ENCODE measurements at places on chromosomes 1 and 21. TPM values are rescaled to one million over a fixed set of nuclear protein-coding genes. Genes with fewer than 3 reads are reported as not detected.
A peak's percentile ranks its signal among the peaks of the same experiment; 100 is the strongest.

Gene RLF
- total RNA-seq, result 20.4 TPM

Gene C8B
- total RNA-seq, result not detected

Gene NUP210L
- 0.08 TPM for total RNA-seq

DNA sequence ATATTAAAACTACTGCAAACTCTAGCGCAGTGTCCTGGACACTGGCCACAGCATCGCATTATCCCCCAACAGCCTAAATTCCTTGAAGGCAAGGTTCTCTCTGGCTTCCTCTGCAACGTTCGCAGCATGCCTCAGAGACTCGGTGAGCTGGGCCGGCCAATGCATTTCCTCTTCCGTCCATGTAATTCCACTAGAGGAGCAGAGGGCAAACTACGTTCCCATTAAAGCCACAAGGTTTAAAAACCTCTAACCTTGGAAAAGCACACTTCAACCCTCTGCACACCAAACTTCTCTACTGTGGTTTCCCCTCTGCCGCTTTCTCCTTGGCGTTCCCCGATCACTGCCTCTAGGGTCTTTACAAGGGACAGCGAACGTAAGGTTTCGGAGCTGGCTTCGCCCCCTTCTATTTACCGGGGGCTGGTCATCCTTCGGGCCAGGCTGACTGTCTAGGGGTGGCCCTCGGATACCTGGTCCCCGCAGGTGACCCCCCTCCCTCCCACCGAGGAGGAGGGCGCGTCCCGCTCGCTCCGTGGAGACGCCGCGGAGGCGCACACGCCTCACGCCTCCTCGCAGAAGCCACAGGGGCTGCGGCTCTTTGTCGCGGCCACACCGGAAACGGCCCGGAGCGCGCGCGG lies 456 bp upstream of the SMYD2 start:
- DNase-seq, result peak; percentile 44

- no peak for DNase-seq
Observed at GRCh38 chr21:33968995-33969348, 53.4 kb upstream of the ATP5PO start.

DNA sequence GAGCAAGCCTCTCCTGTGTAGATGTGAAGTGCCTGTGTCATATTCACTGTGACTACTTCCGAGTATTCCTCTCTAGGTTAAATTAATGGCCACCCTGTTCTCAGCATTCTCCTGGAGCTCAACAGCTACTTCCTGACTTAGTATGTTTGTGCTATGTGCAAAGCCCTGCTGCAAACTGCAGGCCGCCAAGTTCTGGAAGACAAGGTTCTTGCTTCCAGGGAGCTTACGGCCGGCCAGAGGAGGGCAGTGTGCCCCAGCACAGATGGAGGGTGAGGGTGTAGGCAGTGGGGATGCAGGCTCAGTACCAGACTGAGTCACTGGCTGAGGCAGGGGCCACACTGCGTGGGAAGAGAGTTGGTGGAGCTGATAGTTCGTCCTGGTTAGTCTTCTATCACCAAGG lies 43.2 kb downstream of the ELK4 start:
- DNase-seq, result no peak

DNA sequence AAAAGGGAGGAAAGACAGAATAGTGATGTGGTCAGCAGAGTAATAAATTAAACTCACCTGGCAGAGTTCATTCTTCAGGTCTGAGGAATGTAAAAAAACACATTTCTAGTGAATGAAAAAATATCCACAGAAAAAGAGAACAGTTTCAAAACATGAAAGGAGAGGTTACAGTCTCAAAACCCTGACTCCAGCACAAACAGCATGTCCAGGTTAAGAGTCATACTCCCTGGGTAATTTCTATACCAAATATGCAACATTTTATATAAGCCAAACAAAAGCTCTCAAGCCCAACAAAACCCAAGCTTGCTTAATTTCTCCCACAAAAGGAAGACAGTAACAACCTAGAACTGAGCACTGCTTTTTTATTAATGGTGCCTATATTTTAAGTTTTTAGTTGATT lies 173.0 kb downstream of the NTMT2 start:
- no peak for DNase-seq

GRCh38 chr1:84913555-84913892 lies 20.5 kb upstream of the LPAR3 start:
- no peak for DNase-seq

DNA sequence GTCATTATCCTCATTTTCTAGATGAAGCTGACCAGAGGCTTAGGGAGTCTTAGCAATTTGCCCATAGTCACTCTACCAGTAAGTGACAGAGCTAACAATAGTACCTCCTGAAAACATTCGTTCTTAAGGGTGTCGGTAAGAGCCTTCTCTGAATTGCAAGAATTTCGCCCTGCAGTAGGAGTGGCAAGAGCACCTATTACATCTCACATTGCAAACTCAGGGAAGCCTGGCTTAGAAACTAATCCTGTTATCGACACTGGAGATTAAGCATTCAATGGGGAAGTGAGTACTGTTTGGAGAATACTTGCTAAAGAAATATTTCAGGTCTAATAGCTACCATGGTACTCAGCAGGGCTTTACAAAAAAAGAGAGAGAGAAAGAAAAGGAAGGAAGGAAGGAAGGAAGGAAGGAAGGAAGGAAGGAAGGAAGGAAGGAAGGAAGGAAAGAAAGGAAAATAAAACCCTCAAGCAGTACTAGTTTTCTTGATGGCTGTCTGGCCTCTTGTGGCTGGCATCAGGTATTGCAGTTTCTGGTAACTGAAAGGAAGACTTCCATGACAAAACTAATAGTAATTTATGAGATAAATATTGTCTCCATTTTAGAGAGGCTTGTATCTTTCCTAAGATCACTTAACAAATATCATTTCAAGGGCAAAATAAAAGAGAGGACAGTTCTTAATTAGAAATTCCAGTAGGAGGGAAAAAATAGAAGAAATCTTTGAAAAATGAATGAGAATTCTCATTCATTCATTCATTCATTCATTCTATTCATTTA lies 10.4 kb downstream of the C1orf226 start:
- peak; percentile 33 for DNase-seq

DNA sequence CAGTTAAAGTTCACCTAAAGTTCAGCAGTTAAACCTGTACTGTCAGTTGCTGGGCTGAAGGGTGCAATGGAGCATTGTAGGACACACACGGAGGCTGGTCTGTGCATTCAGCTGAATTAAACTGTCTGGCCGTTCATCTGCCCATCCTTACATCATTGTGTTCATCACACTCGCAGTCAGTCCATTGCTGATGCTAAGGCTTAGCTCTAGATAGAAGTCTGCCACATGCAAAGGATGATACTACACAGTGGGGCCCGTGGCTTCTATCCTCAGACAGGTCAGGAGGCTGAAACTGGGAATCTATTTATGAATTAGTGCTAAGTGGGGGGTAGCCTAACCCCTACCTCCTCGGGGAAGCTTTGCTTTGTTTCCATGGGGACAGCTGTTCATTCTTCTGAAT lies 60.4 kb downstream of the CNIH3 start:
- DNase-seq, result no peak

DNA sequence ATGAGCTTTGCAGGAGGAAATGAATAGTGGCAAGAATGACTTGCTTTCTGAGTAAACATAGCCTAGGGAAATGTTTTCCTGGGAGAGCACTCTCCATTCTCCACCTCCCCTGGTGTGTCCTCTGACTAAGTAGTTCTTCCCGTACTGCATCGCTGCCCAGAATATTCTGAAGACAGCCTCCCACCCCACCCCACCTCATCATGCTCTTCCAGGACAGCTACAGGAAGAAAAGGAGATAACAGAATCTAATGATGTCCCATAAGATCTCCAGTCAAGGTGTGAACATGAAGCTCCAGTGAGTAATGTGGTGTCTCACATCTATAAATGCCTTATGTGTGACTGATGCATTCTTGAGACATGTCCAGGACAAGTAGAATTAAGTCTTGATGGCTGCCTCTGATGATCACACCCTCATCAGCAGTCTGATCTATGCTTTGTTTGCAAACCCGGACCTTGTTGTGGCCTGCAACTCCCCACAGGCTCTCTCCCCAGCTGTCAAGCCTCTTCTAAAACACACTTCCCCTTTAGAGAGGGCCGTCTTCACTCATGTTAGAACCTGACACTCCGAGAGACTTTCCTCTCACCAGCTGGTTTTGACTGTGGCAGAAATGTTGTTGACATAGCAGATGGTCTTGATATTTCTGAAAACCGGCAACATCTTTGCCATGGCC lies 183.0 kb downstream of the CYYR1 start:
- DNase-seq, result no peak

- DNase-seq, result peak; percentile 72
Observed at GRCh38 chr1:156146020-156146768, 7.2 kb upstream of the SEMA4A start.

All from activated CD8-positive, alpha-beta T cell treated with anti-CD3 and anti-CD28 coated beads, Interleukin-2, amount 10 ng/mL, durations not matched to agents 7 days and 5 days (primary cell).